NCI-H510A treated with DMSO at 0.1 percent for 48 hours (cell line): ENCODE measurements at places on chromosomes 3 and 15.

DNA sequence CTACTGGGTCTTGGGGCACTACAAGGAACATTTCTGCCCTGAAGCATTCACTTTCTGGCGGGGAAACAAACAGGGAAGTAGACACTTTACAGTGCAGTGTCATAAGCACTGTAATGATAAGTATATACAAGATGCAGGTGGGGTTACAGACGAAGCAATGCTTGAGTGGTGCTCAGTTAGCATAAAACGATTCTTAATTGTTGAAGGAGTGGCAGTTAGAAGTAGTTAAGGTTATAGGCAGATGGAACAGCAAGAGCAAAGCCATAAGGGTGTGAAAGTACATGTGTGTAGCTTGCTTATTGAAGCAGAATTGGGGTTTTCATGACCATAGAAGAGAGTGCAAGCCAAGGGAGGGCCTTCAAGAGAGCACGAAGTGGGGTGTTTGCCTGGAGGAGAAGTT lies 46.2 kb downstream of the SLC25A26 start:
- DNase-seq = no peak

DNA sequence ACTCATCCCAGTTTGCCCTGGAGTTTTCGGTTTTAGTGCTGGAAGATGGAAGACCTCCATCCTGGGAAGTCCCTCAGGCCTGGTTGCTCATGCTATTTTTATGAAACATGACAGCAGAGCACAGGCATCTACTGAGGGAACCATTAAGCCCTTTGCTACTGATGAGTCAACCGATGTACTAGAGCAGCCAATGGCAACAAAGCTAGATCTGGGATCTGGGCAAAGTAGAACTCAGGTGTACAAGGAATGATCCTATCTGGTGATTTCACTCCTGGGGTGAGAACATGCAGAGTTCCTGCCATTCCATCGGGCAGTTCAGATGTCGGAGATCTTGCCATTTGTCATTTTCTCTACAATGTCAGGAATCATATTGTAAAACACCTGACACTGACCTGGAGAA lies 166.2 kb upstream of the NSMCE3 start:
- no peak for DNase-seq

DNA sequence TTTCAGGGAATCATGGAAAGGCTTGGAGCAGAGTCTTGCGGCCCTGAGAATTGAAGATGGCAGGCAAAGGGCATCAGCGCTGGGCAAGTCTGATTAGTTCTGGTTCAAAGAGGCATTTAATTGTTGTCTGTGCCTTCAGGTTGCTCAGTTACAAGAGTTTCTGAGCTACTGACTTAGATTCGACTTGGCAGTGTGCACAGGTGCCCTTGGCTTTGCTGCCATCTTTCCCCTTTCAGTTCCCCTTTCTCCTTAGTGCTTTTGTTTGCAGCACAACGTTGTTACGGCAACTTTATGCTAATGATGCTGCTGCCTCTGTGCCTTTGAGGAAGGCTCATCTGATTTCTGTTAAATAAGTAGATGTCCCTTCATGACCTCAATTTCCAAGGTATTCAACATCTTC lies 12.5 kb downstream of the P2RY14 start:
- DNase-seq = no peak

- no peak for DNase-seq
Observed at GRCh38 chr15:31325595-31326155, 960 bp upstream of the KLF13 start.

DNA sequence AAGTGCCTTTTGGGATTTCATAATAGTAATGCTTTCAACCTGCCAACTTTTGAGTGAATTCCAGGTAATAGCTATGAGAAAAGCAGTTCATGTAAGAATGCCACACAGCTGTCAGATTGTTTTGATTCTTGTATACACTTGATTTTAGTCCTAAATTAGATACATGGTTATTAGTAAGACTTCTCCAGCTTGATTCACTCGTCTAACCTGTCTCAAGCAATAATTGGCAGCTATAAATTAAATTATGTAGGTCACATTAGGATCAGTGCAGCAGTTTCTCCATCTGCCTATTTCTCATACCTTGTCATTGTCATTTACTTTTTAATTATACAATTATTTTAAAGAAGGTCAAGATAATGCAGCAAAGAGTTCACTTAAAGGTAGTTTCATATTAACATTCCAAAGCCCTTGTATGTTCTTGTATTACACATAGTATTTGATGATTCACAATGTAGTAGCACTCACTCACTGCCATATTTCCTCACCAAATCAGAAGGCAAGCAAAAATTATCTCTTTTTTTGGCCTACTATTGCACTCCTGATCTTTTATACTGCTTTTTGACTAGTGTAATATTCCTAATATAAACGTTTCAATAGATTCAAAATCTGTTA lies 10.9 kb upstream of the CRYBG3 start:
- no peak for DNase-seq

DNA sequence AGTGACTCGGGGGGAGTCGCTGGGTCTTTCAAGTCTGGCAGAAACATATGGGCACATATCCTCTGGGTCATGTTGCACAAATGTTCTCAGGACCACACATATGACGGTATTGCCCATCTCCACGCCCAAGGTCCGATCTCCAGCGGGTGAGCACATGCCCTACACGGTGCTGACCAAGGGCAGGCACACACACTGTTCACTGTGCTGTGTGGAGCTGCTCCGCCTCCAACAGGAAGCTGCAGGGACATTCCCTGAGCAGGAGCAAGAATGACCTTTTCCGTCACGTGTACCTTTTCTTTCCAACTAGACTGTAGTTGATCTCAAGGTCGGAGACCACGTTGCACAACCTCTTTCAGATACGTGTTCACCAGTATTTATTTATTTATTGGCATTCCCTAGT lies 41.7 kb upstream of the B3GNT5 start:
- no peak for DNase-seq

DNA sequence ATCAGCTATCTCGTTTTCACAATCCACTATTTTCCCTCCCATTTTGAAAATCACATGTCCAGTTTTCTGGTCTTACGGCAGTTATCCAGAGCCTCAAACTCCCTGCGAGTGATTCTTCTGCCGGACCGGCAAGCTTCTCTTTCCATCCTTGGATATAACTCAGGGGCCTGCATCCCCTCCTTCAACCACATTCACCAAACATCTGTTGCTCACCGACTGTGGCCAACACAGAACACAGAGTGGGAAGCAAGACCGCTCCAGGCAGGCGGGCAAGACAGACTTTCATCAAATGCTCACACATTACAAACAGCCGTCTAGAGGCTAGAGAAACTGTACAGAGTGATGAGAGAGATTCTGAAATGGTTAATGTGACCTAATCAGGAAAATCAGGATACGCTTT lies 7.6 kb upstream of the SLC12A8 start:
- no peak for DNase-seq

GRCh38 chr3:98521897-98522543 lies 682 bp downstream of the CLDND1 start:
- DNase-seq = peak; percentile 29

GRCh38 chr3:43515208-43515917 lies 106.4 kb downstream of the ANO10 start:
- DNase-seq = no peak

- DNase-seq = no peak
Observed at GRCh38 chr15:73872346-73872745, 1.0 kb upstream of the TBC1D21 start.

- DNase-seq = no peak
Observed at GRCh38 chr3:123657111-123657510, 72.3 kb upstream of the HACD2 start.

GRCh38 chr15:89917442-89918101 lies 4.8 kb upstream of the ARPIN start:
- no peak for DNase-seq

GRCh38 chr3:94291686-94292085 lies 228.8 kb downstream of the NSUN3 start:
- no peak for DNase-seq

- DNase-seq = no peak
Observed at GRCh38 chr15:65344214-65344913, 33.4 kb downstream of the IGDCC3 start.

GRCh38 chr3:78697426-78697825 lies 1070.4 kb downstream of the ROBO1 start:
- DNase-seq = no peak

DNA sequence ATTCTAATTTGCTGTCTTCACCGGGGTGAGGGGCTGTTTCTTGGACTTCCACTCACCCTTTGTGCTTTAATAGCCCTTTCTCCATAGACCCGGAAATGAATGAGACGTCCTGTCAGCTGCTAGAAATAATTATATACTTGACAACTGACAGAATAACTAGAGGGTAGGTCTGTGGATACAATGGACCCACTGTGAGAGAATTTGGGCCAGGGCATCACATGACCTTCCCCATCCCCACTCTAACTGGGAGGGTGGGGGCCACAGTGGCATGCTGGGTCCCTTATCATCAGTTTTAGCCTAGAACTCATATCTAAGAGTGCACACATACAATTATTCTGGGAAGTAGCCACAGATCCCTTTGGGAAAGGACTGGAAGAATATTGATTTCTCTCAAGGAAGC lies 25.9 kb upstream of the MINAR1 start:
- no peak for DNase-seq

- no peak for DNase-seq
Observed at GRCh38 chr15:33440900-33441299, 130.1 kb downstream of the RYR3 start.

GRCh38 chr15:59366333-59367021 lies 6.2 kb downstream of the MYO1E start:
- DNase-seq = no peak

DNA sequence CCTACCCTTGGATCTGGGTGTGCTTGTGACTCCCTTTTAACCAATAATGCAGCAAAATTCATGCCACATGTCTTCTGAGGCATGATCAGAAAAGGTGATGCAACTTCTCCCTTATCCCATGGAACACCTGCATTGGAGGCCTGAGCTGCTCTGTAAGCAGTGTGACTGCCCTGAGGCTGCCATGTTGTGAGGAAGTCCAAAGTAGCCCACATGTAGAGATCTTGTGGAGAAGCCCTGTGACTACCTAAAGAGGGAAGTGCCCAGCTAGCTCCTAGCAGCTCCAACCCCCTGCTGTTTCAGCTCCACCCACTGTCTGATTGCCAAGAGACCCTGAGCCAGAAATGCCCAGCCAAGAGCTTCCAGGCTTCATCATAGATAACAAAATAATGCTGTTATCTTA lies 6.4 kb upstream of the NR1D2 start:
- no peak for DNase-seq

GRCh38 chr15:78811124-78811824 lies at the start of gene ADAMTS7:
Gene ADAMTS7, minus strand, starts transcription at chr15:78811464. Its CDS starts 244 bp downstream, at chr15:78811220.
- DNase-seq = peak; percentile 9

- DNase-seq = no peak
Observed at GRCh38 chr15:43519196-43519595, 1.8 kb downstream of the MAP1A start.

- DNase-seq = no peak
Observed at GRCh38 chr15:58510715-58511598, 79.2 kb downstream of the LIPC start.

- no peak for DNase-seq
Observed at GRCh38 chr3:175093748-175094147, 234.6 kb downstream of the NAALADL2 start.

DNA sequence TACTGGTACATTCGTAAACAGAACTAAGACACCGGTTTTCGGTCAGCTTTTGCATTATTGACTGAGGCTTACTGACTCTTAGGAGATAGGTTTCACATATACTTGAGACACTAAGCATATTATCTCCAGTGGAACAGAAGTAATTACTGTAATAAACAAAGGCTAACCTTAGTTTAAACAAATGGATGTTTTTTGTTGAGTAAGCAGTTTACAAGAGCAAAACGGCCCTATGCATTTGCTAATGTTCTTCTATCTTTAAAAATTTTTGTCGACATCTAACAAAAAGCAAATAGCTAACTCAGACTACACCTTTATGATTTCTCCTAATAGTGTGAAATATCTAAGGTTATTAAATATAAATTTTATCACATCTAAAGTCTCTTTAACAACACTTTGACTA lies 664.5 kb downstream of the ROBO1 start:
- DNase-seq = no peak

DNA sequence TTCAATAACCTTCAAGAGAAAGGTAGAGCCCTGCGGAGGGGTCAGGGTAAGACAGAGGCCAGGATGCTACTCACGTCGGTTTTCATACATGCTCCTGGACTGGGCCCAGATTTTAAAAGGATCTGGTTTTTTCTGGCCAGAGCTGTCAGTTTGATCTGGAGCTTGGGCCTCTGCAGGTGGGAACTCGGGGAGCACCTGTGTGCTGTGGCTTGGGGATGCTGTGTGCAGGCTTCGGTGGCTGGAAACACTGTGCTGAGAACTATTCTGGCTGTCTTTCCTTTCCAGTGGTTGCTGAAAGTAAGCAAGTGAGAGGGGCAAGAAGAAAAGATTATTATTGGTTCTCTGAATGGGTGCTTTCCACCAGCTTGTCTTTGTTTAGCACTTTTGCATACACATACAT lies 647.6 kb downstream of the MAGI1 start:
- no peak for DNase-seq

DNA sequence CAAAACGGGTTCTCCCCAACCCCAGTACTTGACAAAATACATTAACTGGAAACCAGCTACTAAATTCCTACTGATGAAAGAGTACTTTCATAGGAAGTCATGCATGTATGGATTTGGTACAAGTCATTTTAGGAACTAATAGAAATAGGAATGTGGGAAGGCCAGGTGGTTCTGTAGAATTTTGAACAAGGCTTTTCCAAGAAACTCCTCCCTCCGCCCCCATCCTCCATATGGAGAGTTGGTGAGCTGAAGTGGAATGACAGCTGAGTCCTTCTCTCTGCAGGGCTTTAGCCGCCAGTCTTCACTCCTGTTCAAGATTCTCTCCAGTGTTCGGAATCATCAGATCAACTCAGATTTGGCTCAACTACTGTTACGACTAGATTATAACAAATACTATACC lies 33.2 kb downstream of the TUBGCP4 start:
- no peak for DNase-seq

GRCh38 chr3:46102059-46102779 lies 74.9 kb upstream of the XCR1 start:
- no peak for DNase-seq

DNA sequence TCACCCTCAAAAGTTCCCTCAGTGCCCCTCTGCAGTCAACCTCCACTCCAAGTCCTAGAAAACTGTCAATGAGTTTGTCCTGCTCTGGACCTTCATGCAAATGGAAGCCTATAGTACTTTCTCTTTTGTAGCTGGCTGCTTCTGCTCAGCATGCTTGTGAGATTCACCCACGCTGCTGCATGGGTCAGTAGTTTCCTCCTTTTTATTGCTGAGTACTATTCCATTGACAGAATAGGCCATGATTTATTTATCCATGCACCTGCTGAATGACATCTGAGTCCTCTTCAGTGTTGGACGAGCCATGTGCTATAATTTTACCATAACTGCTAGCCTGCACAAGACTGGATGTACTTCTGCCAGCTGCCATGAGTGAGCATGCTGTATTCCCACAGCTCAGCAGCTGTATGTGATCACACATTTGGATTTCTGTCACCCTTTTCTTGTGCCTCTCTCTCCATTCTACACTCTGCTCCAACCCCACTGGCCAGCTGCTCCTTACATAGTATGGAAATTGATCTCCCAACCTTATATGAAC lies 26.3 kb downstream of the CDCP1 start:
- no peak for DNase-seq

- DNase-seq = no peak
Observed at GRCh38 chr3:65745306-65745705, 293.4 kb downstream of the MAGI1 start.

- DNase-seq = peak; percentile 19
Observed at GRCh38 chr3:9172851-9173321, 76.6 kb downstream of the SRGAP3 start.
